Cerebellar cortex (tissue), 1 donor: ENCODE measurements at places on chromosomes 2 and 18.

DNA sequence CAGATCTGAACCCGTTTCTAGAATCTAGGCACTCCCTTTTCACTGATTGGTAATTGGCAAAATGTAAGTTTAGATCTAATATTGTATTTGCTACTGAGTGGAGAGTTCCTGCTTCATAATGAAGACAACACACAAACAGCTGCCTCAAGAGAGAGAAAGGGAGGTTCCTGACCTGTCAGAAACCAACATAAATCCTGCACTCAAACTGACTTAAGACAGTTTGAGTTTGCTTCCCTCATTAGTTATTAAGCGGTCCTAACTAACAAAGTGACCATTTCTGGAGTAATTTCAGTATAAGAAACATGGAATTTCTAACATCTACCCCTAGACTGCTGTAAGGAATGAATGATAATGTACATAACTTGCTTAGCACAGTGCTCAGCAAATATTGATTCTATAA lies 191.2 kb downstream of the METTL4 start:
- no peak for DNase-seq

DNA sequence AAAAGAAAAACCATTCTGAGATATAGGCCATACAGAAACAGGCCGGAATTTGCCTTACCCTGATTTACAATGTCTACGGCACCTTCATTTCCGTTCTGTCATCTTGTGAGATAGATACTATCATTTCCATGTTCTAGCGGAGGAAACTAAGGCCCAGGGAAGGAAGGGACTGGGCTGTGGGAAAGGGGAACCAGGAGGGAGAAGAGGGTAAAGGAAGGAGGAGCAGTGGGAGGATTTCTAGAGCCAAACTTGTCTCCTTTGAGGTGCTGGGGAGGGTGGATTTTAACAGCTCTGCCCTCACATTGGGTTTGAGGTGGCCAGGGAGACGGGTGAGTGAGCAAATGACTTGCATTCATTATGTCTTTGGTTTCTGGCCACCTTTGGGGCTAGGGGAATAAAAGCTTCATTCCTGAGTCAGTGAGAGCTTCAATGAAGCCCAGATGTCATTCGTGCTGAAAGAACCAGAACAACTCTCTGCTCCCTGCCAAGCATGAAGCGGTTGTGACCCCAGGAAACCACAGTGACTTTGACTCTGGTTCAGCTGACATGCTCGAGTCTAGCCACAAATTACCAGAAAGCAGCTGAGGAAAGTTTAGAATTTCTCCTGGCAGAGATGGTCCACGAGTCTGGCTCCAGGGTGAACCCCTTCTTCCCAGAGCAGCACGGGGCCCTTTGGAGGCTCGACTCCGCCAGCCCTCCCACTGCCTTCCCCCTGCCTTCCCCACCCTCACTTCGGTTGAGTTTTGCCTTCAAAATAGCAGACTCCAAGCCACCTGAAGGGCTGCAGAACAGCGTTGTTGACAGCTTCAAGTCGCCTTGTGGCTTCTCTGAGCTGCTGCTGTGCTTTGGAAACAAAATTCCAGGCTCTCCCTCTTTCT lies 3.8 kb downstream of the ACTG2 start:
- DNase-seq, result no peak

- no peak for DNase-seq
Observed at GRCh38 chr2:62831729-62832128, 126.2 kb downstream of the EHBP1 start.

GRCh38 chr2:241461693-241462677 lies 46.4 kb downstream of the STK25 start:
- no peak for DNase-seq
